Liver (tissue), 10 donors: ENCODE measurements at places on chromosomes 5 and 9. TPM values are rescaled to one million over a fixed set of nuclear protein-coding genes. Genes with fewer than 3 reads are reported as not detected.

GGTA1 gene
- total RNA-seq = 2.4 TPM

FGFR4 gene
- 72.6 TPM for total RNA-seq

TMEM252 gene
- 0.17 TPM for total RNA-seq

LRRC26 gene
- 0.17 TPM for total RNA-seq
